NCI-H2081 treated with DMSO at 0.1 percent for 48 hours (cell line): ENCODE measurements at places on chromosomes 12 and 14.

- DNase-seq = no peak
Observed at GRCh38 chr12:6234214-6234613, 34.0 kb downstream of the CD9 start.

- DNase-seq = no peak
Observed at GRCh38 chr12:1974812-1975211, 29.4 kb downstream of the DCP1B start.

GRCh38 chr12:131132118-131132892, 178.6 kb downstream of the ADGRD1 start:
- no peak for DNase-seq

DNA sequence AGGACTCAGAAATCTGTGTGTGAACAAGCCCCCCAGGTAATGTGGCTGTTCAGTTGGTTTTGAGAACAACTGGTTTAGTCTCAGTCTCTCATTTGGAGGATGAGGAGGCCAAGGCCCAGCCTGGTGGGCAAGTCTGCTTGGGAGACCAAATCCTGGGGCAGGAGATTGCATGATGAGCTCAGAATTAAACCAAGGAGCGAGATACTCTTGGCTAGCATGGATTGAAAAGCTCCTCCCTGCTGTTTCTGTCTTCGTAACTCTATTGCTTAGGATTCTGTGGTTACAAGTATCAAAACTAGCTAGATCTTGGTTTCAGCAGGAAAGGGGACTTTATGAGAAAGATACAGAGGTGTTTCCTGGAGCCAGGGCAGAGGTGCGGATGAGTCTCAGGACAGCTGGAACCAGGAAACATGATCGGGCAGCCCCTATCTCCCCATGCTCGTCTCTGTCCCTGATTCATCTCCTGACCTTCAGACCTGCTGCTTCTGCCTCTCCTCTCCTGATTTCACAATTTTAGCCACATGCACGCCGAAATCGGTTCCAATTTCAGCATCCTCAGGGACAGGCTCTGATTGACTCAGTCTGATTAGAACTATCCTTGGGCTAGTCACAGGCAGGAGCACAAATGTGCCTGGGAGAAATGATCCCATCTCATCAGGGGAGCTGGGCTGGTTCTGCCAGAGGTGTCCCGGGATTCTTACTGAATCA, 40.2 kb upstream of the RIN3 start:
- no peak for DNase-seq

DNA sequence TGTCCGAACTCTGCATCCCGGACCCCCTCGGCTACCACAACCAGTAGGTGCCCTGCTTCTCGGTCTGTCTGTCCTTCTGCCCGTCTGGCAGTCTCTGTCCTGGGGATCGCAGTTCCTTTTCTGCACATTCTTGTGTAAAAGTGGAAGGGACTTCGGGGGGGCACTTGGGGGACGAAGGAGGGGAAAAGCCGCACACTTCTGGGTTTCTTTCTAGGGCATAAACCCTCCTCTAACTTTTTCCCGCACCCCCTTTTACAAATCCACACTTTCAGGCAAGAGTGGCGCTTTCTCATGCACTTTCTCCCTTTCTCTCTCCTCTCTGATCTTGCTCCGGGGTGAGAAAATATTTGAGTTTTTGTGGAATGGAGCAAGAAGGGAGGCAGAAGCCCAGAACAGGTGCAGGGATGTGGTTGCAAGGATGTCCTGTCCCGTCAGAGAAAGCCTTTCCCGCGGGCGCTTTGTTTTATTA, 506 bp downstream of the ESRRB start:
- DNase-seq = no peak

- no peak for DNase-seq
Observed at GRCh38 chr12:131885543-131886057, 8.8 kb upstream of the ULK1 start.

GRCh38 chr12:76943008-76943407, 64.2 kb upstream of the CSRP2 start:
- DNase-seq = no peak

DNA sequence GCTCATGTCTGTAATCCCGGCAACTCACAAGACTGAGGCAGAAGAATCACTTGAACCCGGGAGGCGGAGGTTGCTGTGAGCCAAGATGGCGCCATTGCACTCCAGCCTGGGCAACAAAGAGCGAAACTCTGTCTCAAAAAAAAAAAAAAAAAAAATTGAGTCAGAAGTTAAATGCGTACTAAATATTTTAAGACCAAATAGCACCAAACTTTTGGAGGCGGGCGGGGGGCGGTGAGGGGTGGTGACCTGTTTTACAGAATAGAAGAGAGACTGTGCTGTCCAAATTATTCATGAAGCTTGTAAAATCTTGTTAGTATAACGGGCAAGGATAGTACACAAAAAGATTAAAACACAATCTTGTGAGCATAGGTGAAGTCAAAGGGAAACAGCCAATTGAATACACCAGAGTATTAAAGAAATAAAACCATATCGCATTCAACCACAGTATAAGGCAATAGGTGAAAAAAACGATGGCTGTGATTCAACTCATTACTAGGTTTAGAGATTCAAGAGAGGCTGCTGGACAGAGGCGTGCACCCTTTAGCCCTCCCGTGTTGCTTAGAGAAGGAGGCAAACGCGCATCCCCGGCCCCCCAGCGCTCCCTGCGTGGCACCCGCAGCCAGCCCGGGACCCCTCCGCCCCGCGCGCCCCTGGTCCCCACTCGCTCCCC, 571 bp downstream of the ZNF891 start:
- no peak for DNase-seq

GRCh38 chr14:72023128-72024042, 91.2 kb downstream of the RGS6 start:
- DNase-seq = no peak
